ENCODE measurements at places on chromosomes 11 and 22. TPM values are rescaled to one million over a fixed set of nuclear protein-coding genes. Genes with fewer than 3 reads are reported as not detected.

WNT11 gene
- total RNA-seq, result 1.1 TPM

HIKESHI gene
- total RNA-seq, result 36.7 TPM

LUZP2 gene
- not detected for total RNA-seq

ACTN3 gene
- 0.06 TPM for total RNA-seq

CD82 gene
- 8.1 TPM for total RNA-seq

MYBPC3 gene
- total RNA-seq, result 0.08 TPM

MS4A7 gene
- not detected for total RNA-seq

OR8B3 gene
- total RNA-seq, result not detected

KDM2A gene
- 49.0 TPM for total RNA-seq

OR4D10 gene
- total RNA-seq, result not detected

GLYATL1 gene
- not detected for total RNA-seq

DRICH1 gene
- not detected for total RNA-seq

APOA4 gene
- total RNA-seq, result not detected

CTSF gene
- 36.7 TPM for total RNA-seq

PHLDA2 gene
- 98.6 TPM for total RNA-seq

OR51E2 gene
- not detected for total RNA-seq

Data from A549 treated with RU486 at 1 μM for 4 hours (cell line).